ENCODE measurements at places on chromosomes 1 and 21.

GRCh38 chr1:53316424-53316765 is 11.5 kb downstream of the LRP8 start:
- DNase-seq: no peak

GRCh38 chr1:36912365-36912865 is 121.9 kb downstream of the GRIK3 start:
- DNase-seq: no peak

DNA sequence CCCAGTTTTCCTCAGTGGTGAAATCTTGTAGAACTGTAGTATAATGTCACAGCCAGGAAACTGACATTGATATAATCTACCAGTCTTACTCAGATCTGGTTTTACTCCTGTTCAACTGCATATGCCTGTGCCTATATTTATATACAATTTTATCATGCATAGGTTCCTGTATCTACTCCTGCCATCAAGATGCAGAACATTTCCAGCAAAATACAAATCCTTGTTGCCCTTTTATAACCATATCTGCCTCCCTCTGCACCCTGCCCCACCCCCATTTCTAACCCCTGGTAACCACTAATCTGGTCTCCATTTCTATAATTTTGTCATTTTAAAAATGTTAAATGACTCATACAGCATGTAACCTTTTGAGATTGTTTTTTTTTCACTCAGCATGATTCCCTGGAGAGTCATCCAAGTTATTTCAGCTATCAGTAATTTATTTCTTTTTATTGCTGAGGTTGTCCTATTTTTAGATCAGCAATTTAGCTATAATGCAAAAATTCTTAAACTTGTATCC is 8.1 kb downstream of the UTP25 start:
- DNase-seq: no peak

GRCh38 chr1:172513479-172513878 is 19.5 kb upstream of the SUCO start:
- no peak for DNase-seq

GRCh38 chr1:13587256-13588030 is 3.8 kb downstream of the PDPN start:
- DNase-seq: no peak

DNA sequence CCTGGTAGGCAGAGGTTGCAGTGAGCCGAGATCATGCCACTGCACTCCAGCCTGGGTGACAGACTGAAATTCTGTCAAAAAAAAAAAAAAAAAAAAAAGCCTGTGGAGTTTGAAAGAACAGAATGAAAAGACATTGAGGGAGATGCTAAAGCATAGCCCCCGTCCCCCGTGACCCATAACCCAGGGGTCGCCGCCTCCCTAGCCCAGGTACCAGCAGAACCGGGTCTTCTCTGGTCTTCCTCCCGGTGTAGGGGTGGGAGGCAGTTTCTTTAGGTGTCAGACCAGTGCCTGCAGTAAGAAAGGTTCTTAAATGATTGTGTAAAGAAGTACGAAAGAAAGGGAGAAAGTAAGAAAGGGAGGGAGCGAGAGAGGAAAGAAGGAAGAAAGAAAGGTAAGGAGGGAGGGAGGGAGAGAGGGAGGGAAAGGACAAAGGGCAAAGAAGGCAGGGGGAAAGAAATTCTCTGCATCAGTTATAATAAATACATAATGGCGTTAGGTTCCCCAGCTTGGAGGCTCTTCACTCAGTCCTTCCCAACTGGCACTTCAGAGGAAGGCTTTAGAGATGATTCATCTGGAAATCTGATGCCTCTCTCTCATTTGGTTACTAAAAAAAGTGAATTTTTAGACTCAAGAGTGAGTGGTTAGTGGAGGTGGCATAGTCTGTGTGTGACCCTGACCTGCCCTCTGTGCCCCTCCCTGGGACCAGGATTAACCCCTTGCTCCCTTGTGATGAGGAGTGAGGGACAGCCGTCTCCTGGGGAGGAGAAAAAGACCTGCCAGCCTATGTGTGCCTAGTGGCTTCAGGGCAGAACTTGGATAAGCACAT is 1.1 kb downstream of the IL24 start:
- DNase-seq: no peak

Data from stimulated activated CD8-positive, alpha-beta memory T cell treated with anti-CD3 and anti-CD28 coated beads, Interleukin-2, amount 100 ng/mL, for 1 hour (primary cell).